NCI-H345 (cell line): ENCODE measurements at places on chromosomes 11 and 22.

DNA sequence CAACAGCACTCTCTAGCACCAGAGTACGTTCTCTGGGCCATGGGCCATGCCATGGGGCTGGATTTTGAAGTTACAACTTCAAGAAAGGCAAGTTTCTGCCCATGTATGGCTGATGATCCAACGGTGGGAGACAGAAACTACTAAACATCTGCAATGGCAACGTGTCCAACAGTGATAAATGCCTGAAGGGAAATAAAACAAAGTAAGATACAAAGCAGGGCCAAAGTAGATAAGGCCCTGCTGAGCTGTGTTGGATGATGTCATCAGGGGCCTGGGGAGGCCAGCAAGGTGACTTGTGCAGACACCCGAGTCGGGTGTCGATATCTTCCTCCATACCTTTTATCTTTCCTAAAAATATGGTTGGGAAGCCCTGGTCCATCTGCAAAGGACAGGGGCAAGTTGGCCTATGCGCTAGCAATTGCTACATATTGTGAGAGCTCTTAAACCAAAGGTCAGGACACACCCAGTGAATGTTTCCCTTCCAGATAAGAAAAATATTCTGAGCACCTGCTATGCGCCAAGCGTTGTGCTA lies 487.2 kb downstream of the MN1 start:
- no peak for DNase-seq

- no peak for DNase-seq
Measured at GRCh38 chr11:17544181-17544622, at the start of gene USH1C. Gene USH1C (minus strand): TSS chr11:17544416. CDS start chr11:17544307, 109 bp downstream.

DNA sequence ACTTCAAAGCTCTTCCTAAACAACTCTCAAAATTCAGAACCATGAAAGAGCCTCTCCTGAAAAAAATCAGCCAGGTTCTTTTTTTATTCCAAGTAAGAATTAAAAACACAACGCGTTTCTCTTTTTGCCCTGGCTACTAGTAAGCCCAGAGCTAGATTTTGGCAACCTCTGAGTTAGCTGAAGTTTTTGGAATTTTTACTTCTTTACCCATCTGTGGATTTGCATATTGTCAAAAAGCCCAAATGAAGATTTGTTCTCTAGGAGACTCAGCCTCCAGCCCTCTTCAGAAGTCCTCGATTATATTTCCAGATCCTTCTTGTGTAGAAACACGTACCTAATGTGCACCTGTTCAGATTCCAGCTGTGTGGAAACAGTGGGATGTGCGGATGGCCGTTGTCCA lies 517.9 kb downstream of the TBC1D22A start:
- no peak for DNase-seq

- no peak for DNase-seq
Measured at GRCh38 chr11:74844072-74844471, 95.4 kb downstream of the RNF169 start.

DNA sequence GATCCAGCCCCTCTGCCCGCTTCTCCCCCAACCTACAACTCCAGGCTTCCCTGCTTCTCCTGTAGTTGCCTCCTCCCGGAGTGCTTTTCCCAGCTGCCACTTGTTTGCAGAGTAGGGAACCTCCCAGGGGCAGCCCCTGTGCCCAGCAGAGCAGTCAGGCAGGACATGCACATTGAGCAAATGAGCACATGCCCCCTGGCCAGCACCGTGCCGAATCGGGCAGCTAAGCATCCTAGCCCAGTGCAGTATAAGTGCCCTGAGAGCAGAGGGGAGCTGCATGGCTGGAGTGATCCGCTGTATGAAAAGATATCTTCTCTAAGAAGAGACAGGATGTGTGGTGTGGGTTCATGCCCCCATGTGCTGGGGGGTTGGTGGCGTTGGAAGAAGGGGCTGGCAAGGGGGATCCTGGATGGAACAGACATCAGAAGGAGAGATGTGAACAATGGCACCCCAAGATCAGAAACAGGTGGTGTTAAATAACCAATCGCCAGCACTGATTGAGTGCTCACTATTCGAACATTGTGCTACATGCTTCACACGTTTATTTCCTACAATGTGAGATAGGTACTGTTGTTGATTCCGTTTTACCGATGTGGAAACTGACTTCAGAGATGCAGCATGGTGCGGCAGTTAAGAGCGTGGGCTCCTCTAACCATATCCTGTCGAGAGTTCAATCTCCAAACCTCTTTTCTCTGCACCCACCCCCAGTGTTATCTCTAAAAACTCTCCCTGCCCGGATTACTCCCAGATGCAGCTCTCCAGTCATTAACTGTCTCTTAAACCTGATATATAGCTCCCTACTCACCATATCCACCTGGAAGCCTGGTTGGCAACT lies 1.2 kb downstream of the AIP start:
- no peak for DNase-seq

- DNase-seq, result no peak
Measured at GRCh38 chr11:129242855-129243254, 50.7 kb upstream of the ARHGAP32 start.

GRCh38 chr22:22215659-22216449 lies 28.7 kb upstream of the VPREB1 start:
- DNase-seq, result no peak

DNA sequence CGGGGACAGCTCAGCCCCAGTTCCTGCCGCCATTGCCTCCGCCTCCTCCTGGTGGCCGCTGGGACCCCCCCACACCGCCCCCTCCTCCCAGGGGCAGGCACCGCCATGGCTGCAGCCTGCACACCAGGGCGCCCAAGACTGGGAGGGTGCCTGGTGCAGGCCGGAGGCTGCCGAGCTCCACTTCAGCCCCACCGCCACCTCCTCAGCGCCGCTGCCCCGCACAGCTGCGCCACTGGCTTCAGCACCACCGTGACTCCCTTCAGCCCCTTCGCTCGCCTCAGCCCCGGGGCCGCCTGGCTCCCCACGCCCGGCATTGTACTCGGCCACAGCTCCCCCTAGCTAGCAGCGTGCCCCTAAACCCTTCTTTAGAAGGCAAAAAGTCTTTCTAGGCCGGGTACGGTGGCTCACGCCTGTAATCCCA lies 131.1 kb downstream of the CRYBB2 start:
- no peak for DNase-seq

DNA sequence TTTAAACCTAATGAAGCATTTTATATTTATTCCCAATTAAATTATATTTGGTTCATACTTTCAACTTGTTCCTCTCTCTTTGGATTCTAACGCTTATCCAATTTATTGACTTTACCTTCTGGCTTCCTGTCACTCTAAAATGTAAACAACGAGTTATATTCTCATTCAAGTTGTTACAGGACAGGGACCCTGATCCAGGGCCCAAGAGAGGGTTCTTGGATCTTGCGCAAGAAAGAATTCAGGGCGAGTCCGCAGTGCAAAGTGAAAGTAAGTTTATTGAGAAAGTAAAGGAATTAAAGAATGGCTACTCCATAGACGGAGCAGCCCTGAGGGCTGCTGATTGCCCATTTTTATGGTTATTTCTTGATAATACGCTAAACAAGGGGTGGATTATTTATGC lies 405.6 kb upstream of the API5 start:
- DNase-seq, result no peak

DNA sequence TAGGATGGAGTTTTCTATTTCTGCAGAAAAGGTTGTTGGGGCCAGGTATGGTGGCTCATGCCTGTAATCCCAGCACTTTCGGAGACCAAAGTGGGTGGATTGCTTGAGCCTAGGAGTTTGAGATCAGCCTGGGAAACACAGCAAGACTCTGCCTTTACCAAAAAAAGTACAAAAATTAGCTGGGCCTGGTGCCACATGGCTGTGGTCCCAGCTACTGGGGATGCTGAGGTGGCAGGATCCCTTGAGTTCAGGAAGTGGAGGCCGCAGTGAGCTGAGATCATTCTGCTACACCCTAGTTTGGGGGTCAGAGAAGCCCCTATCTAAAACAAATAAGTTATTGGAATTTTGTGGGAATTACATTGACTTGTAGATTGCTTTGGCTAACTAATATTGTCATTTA lies 71.7 kb downstream of the FDX1 start:
- no peak for DNase-seq

GRCh38 chr11:69170704-69171103 lies 15.0 kb downstream of the SMIM38 start:
- DNase-seq, result no peak

DNA sequence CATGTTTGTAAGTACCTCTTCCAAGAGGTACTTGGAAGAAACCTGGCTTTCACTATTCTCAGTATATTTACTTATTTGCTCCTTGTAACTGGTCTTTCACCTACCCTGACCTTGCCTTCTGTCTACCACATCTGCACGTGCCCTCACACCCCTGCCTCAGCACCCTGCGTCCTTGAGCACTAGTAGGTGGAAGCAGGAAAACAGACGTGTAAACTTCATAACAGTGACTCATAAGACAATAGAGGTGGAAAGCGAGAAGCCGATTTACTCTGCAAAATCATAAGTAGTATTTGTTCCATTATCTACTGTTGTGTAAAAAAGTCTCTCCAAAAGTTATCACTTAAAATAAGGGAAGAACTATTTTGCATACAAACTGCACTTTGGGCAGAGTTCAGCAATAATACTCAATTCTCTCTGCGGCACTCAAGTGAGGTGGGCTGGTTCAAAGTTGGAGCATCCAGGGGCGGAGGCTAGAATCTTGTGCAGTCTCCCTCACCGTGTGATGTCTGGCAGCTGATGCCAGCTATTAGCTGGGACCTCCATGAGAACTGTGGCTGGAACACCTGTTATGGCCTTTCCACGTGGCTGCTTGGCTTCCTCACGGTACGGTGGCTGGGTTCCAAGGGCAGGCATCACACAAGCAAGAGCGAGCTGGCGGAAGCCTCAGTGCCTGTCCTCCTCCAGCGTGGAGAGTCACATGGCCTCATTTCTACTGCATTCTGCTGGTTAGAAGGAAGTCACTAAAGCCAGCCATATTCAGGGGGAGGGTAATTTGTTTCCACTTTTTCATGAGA lies 30.4 kb downstream of the PACS1 start:
- no peak for DNase-seq

- no peak for DNase-seq
Measured at GRCh38 chr22:44094751-44095302, 70.7 kb downstream of the PARVB start.
